ENCODE measurements at places on chromosomes 7 and 10.

- no peak for DNase-seq
Observed at GRCh38 chr7:53422291-53422690, 386.9 kb downstream of the POM121L12 start.

- no peak for DNase-seq
Observed at GRCh38 chr10:79937701-79938151, 11.2 kb downstream of the SFTPD start.

DNA sequence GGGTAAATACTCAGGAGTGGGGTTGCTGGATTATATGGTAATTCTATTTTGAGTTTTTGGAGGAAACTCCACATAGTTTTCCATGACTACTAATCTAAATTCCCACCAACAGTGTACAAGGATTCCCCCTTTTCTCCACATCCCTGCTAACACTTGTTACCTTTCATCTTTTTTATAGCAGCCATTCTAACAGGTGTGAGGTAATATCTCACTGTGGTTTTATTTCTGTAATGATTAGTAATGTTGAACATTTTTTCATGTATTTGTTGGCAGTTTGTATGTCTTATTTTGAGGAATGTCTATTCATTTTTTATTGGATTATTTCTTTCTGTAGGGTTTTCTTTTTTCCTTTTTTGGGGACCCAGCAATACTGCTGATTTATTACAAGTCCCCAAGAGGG lies 14.9 kb downstream of the TAF3 start:
- no peak for DNase-seq

- DNase-seq, result no peak
Observed at GRCh38 chr10:82335831-82336230, 460.8 kb downstream of the NRG3 start.

GRCh38 chr10:1367938-1368841 lies 312.0 kb downstream of the WDR37 start:
- no peak for DNase-seq

- no peak for DNase-seq
Observed at GRCh38 chr10:99430116-99430450, 341 bp downstream of the GOT1 start.

- no peak for DNase-seq
Observed at GRCh38 chr10:5611899-5612680, 54.3 kb downstream of the ASB13 start.

DNA sequence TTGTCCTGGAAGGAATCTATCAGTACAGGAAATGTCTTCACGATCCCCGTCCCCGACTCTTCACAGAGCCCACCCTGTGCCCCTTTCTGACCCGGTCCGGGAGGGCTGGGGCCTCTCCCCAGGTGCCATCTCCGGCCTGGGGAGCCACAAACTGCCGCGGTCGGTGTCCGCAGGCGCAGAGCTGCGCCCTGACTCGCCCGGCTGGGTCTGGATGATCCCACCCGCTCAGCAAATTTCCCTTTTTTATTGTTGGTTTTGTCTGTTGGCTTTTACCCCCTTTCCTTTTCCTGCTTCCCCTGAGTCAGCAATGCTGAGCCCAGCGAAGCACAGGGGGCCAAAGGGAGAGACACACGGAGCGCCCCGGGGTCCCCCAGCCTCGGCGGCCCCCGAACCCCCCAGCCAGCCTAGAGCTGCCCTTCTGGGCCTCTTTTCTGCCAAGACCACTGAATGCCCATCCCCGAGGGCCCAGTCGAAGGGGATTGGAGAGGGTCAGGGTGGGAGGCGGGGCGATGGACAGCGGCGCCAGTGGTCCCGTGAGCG lies 30.9 kb downstream of the LEP start:
- no peak for DNase-seq

DNA sequence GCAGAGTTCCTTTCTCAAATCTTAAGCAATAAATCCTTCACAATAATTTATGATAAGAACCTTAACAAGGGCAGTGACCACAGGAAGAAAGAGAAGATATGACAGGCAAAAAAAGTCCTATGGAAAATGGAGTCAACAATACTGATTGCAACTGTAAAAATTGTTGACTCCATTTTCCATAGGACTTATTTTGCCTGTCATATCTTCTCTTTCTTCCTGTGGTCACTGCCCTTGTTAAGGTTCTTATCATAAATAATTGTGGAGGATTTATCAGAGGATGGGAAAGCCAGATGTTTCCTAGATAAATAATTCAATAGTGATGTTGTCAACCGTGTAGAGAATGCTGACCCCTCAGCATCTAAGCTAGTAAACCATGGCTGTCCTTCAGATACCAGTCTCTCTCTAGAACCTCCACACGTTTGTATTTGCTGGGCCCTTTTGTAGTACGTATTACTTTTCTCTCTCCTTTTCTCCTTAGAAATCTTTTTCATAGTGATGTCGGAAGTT lies 172.6 kb upstream of the BET1 start:
- no peak for DNase-seq

DNA sequence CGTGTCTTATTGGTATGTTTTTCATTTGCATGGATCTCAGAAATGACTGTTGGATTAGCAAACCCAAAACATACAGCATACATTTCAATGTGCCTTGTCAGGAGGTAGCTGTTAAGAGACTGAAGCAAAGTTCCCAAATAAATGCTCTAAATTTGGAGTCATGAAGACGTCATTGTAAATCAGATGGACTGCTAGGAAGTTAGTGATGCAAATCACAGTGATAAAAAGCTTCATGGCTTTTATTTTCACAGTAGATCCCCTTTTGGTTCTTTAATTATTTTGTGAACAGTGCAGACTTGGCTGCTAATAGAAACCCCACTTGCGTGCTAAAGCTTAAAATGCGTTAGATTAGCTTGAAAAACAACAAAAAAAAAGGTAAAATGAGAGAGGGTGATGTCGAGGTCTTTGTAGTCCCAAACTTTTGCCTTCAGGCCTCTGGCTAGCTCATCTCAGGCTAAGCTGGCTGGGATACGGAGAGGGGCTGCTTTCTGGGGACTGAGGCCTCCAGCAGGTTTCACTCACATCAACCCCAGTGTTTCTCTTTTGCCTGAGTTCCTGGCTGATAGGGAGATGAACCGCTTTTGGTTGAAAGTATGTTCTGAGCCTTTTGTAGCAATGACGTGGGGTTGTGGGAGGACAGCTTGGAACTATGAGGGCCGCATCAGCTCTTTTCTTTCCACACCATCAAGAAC lies 107.1 kb upstream of the CDCA7L start:
- no peak for DNase-seq

- DNase-seq, result no peak
Observed at GRCh38 chr10:97338041-97338440, 3.5 kb upstream of the FRAT2 start.

DNA sequence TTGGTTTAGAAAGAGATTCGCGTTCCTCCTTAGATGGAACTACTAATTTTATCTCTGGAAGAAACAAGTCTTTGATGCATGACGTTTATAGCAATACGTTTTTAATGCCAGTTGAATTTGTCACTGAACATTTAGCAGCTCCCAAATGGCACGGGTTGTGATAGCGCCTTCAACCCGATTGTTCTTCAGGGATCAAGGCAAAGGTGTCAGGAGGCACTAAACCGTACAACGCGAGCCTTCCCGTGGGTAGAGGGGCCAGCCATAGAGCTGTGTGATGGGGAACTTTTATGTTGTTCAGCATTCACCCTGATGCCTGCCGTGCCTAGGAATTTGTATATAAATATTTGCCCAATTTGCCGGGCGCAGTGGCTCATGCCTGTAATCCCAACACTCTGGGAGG lies 3.4 kb downstream of the GET4 start:
- DNase-seq, result no peak

DNA sequence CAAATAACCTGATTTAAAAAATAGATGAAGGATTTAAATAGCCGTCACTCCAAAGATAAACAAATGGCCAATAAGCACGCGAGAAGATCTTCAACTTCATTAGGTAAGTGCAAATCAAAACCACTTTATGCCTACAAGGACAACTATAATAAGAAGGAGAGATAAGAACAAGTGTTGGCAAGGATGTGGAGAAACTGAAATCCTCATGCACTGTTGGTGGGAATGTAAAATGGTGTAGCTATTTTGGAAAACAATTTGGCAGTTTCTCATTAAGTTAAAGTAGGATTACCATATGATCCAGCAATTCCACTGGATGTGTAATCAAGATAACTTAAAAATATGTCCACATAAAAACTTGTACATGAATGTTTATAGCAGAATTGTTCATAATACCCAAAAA lies 64.1 kb downstream of the CXCL12 start:
- DNase-seq, result no peak

DNA sequence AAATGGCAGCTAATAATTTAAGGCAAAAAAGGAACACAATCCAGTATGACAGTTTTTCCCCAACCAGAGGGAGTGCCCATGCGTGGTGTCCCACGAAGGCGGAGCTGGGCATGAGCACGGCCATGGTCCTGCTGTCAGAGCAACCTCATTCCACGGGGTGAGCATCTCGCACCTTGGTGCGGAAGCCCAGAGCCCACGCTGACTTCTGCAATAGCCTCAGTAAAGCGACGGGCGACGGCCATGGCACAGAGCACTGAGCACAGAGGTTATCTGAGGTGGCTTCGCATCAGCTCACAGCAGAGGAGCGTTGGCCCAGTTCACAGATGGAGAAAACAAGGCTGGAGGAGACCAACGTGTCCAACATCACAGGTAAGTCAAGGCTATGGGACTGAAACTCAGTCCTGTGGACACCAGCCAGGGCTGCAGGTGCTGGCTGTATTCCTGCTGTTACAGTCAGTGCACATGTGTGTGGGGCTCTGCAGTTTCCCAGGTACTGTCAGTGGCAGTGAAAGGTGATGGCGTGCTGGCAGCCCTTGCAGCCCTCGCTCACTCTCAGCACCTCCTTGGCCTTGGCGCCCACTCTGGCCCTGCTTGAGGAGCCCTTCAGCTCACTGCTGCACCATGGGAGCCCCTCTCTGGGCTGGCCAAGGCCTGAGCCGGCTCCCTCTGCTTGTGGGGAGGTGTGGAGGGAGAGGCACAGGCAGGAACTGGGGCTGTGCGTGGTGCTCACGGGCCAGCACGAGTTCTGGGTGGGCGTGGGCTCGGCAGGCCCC lies 525.6 kb downstream of the PTPRN2 start:
- no peak for DNase-seq

- no peak for DNase-seq
Observed at GRCh38 chr7:24336461-24336860, 52.5 kb downstream of the NPY start.

DNA sequence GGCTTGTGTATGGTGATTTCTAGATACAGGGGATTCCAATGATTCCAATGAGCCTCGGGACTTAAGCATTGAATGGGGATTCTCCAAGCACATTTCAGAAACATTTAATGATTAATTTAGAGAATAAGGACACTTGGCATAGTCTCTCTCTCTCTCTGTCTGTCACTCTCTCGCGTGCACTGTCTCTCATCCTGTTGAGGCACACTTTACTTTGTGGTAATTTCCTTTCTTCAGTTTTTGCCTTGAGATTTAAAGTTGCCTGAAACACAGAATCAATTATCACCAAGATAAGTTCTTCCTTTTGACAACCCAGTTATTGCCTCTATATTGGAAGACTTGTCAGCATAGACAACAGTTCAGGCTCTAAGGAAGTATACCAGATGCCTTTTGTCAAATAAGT lies 131.6 kb downstream of the ARID5B start:
- no peak for DNase-seq

DNA sequence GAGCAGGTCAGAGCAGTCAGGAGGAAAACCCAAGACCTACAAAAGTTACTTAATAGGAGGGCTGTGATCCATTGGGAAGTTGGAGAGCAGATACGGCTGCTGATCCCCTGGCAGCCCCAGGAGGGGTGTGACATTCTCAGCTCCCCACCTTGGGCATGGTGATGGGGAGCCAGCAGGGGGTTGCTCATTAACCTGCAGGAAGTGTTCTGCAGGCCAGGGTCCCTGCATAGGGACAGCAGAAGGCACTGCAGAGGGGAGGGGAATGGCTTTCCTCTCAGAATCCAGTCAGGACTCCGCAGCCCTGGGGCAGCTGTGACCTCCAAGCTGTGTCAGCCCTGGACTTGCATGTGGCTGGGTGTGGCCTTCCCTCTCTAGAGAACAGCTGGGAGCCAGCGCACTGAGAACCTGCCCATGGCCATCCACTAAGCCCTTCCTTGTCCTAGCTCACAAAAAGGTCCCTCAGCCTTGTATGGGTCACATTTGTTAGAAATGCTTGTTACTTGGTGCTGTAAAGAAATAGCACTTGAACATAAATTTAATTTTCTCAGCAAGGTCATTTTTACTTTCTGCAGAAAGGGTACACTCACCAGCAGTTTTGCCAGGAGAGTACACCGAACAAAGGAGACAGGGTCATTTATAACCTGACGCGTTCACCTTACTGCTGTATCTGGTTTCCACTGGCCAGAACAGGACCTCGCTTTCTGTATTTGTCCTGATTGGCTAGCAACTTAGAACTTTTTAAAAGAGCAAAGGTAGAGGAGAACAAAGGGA lies 169.6 kb downstream of the COBL start:
- no peak for DNase-seq

DNA sequence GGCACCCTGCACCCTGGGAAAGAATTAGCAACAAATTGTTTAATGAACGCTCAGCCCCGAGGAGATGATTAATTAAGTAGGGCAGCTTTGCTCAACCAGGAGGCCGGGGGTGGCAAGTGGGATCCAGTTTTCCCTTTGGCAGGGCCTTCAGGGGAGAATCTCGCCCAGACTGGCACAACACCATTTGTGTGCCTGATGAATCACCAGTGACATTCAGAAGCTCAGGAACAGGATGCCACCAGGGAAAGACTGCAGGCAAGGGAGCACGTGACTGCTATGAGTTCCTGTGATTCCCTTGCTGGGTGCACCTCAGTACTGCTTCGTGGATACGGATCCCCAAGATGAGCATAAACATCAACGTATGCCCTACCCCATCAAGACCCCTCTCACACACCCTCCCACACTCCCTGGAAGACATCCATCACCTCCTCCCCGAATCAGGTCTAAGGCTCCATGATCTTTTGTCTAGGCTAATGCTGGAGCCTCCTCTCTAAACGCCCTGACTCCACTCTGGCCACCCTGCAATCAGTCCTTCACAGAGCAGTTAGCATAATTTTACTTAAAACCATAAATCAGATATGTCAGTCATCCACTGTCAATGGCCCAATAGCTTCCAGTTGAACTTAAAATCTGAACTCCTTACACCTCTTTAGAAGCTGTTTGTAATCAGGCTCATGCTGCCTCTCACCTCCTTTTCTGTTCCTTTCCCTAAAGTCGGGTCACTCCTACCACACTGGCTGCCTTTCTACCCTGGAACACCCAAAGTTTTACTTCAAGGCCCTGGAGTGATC lies 109.2 kb upstream of the AGK start:
- no peak for DNase-seq

DNA sequence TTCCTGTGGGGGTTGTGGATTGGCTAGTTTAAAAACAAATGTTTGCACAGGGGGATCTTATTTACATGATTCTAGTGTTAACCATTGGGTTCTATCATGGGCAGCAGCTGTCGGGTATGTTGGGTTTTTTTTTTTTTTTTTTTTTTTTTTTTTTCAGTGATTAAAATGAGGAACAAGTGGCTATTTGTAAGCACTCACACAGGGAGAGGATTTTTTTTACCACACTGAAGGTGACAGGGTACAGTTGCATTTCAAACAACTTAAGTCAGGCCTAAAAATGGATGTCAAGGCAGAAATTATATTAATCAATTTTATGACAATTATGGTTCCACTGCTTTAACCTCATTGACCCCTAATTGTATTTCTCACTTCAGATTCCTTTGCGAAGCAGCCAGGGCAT lies 92.8 kb downstream of the CD36 start:
- no peak for DNase-seq
